ENCODE measurements at places on chromosomes 12 and 14.

- DNase-seq, result no peak
Observed at GRCh38 chr12:76312315-76312714, 35.9 kb downstream of the BBS10 start.

DNA sequence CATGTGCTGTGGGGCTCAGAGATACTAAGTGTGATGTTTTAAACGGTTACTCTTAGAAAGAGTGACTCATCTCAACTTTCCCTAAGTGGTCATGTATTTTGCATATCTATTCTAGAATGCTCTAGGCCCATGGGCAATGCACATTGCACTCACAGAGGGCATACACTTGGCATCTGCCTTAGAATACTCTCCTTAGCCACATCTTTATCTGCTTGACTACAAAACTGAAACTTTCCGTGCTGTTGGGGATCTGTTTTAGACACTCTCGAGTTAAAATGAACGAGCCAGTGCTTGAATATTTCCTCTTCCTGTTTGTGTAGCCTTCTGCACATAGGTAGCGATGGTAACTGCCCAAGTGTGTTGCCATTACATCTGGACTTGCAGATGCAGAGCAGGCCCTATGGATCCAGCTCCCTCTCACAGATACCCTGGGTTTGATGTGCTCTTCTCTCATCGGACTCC, 180.5 kb downstream of the CAND1 start:
- DNase-seq, result no peak

DNA sequence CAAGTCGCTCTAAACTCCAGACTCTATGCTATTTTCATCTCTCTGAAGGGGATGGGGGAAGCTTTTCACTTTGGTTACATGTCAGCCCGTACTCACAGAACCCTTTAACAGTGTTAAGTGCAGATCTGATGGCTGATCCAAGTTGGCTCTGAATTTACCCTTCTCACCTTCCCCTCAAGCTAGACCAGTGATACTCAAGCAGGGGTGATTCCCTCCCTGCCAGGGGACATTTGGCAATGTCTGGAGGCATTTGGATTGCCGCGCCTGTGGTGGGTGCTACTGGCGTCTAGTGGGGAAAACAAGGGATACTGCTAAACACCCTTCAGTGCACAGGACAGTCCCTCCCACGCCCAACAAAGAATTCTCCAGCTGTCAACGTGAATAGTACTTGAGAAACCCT, 6.0 kb upstream of the TEX52 start:
- DNase-seq, result no peak

DNA sequence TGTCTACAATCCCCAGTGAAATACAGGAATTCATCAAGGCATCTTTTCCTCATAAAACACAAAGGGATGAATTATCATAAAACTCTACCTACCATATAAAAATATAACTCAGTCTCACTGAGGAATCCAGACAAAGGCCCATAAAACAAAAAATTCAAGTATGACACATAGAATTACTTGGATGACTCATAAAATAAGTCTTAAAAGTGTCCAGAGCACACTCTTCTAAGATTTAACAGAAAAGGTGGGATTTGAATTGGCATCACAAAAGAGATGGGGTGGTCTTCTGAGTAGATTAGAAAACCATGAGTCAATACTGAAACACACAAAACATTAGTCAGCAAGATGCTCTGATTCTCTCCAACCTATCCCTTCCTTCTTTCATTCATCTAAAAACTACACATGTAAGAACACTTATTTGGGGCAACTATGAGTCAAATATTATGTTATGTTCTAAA, 202.7 kb upstream of the GARIN6 start:
- DNase-seq, result no peak

- no peak for DNase-seq
Observed at GRCh38 chr14:52885230-52885629, 65.6 kb downstream of the FERMT2 start.

DNA sequence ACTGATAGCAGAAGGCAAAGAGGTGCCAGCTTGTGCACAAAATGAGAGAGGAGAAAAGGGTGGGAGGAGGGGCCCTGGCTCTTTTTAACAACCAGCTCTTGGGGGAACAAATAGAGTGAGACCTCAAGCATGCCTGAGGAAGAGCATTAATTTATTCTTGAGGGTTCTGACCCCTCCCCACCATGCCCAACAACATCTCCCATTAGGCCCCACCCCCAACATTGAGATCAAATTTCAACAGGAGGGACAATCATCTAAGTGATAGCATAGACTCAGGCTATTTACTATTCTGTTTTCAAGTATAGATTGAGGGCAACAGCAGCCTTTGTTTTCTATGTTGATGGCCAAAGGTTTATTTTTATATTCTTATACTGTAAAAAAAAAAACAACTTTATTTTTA, 59.7 kb downstream of the FUT8 start:
- DNase-seq, result no peak

DNA sequence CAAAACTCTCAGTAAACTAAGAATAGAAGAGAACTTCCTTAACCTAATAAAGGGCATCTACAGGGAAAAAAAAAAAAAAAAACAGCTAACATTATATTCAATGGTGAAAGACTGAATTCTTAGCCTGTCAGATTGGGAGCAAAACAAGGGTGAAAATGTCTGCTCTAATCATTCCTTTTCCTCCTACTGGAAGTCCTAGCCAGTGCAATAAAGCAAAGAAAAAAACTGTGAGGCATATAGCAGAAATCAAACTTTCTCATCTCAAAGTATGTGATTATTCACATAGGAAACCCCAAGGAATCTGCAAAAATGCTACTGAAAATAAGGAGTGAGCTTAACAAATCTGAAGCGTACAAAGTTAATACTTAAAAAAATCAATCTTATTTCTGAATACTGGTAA, 170.7 kb downstream of the NUAK1 start:
- no peak for DNase-seq

DNA sequence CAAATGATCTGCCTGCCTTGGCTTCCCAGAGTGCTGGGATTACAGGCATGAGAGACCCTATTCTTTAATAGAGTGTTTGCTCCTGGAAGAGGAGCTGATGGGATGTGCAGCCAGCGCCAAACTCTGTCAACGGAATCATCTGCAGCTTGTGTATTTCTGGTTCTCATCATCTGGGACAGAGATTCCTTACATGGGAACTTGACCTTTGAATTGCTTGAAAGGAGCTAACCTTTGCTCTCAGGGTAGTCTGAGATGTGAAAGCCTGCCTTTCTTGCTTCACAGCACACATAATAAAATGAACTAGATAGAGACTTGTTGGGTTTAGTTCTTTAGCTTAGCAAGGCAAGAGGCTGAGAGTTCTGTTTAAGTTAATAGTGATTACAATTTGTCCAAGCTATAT, 120.0 kb downstream of the OTOGL start:
- DNase-seq, result no peak

DNA sequence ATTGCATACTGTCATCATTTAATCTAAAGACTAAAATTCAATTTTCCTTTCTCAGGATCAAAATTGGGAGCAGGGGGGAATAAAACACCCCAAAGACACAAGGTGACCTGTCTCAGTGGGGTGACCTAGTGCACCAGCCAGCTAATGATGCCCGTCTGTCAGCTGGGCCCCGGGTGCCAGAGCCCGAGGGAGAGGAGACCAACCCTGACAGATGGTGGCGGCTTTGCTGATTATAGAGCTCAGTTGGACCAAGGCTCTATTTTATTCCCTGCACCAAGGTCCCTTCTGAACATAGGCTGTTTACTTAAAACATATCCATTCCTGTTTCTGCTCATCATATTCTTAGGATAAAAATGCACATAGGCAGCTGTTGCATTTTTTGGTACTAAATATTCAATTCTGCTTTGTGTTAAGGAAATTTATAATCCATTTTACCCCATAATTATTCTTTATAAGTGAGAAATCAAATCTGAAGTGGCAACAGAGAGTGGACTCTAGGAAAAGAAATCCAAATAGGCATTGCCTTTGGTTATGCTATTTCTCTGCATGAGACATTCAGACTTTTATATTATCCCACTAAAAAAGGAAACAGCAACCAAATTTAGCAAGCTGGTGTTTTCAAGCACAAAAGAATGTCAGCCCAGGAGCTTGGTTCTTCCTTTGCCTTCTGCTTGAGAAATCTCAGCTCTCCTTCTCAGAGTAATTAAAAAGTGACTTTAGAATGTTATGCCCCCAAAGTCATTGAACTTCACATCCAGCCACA, 96.8 kb upstream of the IFNG-AS1 start:
- DNase-seq, result no peak

- DNase-seq, result no peak
Observed at GRCh38 chr12:57894399-57895292, 46.7 kb upstream of the ATP23 start.
